T-cell (primary cell): ENCODE measurements at places on chromosomes 3 and 15. TPM values are rescaled to one million over a fixed set of nuclear protein-coding genes. Genes with fewer than 3 reads are reported as not detected.

GRCh38 chr3:149534671-149535332 lies 60.3 kb downstream of the TM4SF4 start:
- no peaks in the 10 kb centered on the region for H3K4me1 ChIP-seq
- H3K4me3 ChIP-seq, result no peak overlapping the region
- peaks cover 9% of the 10 kb centered on the region for H3K27me3 ChIP-seq
- H3K36me3 ChIP-seq, result no peaks in the 10 kb centered on the region
- DNase-seq, result no peak

DNA sequence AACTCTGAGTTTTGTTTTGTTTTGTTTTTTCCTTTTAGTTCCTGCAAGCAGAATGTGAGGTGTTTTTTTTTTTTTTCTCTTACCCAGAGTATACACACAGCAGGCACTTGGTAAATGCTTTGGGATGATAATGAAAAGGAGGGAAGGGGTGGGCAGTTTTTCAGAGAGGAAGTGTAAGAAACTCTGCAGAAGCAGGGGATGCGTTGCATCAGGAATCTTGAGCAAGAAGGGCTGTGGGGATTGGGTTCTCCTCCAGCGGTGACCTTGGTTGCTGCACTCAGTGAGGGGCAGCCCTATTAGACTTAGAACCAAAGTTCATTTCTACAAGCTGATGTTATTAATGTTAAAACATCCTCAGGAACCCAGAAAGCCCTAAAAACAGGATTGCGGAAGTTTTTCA lies 32.2 kb upstream of the TMEM158 start:
- no peaks in the 10 kb centered on the region for H3K27me3 ChIP-seq
- H3K36me3 ChIP-seq, result no peaks in the 10 kb centered on the region
- H3K4me3 ChIP-seq, result no peak overlapping the region
- H3K27ac ChIP-seq, result no peak overlapping the region
- DNase-seq, result no peak
- H3K4me1 ChIP-seq, result no peaks in the 10 kb centered on the region

- no peaks in the 10 kb centered on the region for H3K36me3 ChIP-seq
- DNase-seq, result no peak
- H3K27me3 ChIP-seq, result no peaks in the 10 kb centered on the region
- no peak overlapping the region for H3K4me3 ChIP-seq
Observed at GRCh38 chr3:125645616-125646015, 50.3 kb upstream of the OSBPL11 start.

GRCh38 chr3:57184526-57184925 lies 15.3 kb downstream of the HESX1 start:
- no peak for DNase-seq
- no peaks in the 10 kb centered on the region for H3K27me3 ChIP-seq
- no peak overlapping the region for H3K4me3 ChIP-seq
- H3K27ac ChIP-seq, result no peak overlapping the region
- no peaks in the 10 kb centered on the region for H3K4me1 ChIP-seq
- H3K36me3 ChIP-seq, result no peaks in the 10 kb centered on the region

DNA sequence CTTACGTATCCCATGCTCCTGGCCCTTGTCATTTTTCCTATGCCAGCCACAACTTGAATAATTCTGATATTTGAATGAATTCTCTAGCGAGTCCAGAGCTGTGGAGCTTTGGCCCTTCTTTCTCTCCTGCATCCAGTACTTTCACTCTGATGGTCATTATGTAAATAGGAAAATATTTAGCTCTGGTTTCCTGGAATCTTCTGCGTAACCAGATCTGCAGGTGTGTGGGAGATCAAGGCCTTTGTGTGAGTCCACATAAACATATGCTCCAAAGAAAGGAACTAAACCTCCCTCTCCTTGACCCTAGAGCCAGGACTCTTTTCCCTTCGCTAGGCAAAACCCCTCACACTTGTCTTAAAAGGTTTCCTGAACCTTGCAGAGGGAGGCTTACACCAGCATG lies 132.5 kb upstream of the THBS1 start:
- H3K36me3 ChIP-seq, result no peaks in the 10 kb centered on the region
- peaks cover 5% of the 10 kb centered on the region for H3K27me3 ChIP-seq
- H3K27ac ChIP-seq, result no peak overlapping the region
- no peak for DNase-seq
- no peaks in the 10 kb centered on the region for H3K4me1 ChIP-seq

TMCO5A gene
- not detected for total RNA-seq

GOLGA8J gene
- total RNA-seq, result not detected

ATP13A4 gene
- total RNA-seq, result 2.0 TPM
